ENCODE measurements at places on chromosomes 7 and 10. TPM values are rescaled to one million over a fixed set of nuclear protein-coding genes. Genes with fewer than 3 reads are reported as not detected.

The BHLHA15 gene
- 0.93 TPM for polyA plus RNA-seq

The HOXA3 gene
- 1.9 TPM for polyA plus RNA-seq

The CHCHD3 gene
- polyA plus RNA-seq: 20.1 TPM

The DCLRE1C gene
- 5.5 TPM for polyA plus RNA-seq

The THSD7A gene
- polyA plus RNA-seq: 0.53 TPM

All from lung (tissue), 17 donors.